Astrocyte (in vitro differentiated cells and primary cell): ENCODE measurements at places on chromosomes 5 and 9.

- no peak for DNase-seq
These were observed 1.1 kb downstream of the SSNA1 start for GRCh38 chr9:137189297-137190295.

GRCh38 chr9:26057050-26057449, 378.8 kb upstream of the TUSC1 start:
- no peak for DNase-seq

- no peak for DNase-seq
These were observed 4.1 kb downstream of the NOTCH1 start for GRCh38 chr9:136541709-136542108.

GRCh38 chr9:5499157-5499556, 11.2 kb upstream of the PDCD1LG2 start:
- no peak for DNase-seq

DNA sequence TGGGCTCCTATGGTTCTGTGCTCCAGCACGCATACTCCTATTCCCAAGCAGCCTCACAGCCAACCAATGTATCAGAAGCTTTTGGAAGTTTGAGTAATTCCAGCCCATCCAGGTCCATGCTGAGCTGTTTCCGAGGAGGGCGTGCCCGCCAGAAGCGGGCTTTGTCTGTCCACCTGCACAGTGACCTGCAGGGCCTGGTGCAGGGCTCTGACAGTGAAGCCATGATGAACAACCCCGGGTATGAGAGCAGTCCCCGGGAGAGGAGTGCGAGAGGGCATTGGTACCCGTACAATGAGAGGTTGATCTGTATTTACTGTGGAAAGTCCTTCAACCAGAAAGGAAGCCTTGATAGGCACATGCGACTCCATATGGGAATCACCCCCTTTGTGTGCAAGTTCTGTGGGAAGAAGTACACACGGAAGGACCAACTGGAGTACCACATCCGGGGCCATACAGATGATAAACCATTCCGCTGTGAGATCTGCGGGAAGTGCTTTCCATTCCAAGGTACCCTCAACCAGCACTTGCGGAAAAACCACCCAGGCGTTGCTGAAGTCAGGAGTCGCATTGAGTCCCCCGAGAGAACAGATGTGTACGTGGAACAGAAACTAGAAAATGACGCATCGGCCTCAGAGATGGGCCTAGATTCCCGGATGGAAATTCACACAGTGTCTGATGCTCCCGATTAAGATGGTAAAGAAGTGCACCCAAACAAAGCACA, 19.9 kb downstream of the ZBTB34 start:
- no peak for DNase-seq

GRCh38 chr5:110823571-110823970, 84.8 kb downstream of the SLC25A46 start:
- DNase-seq: no peak

GRCh38 chr5:179230061-179230461, 115.2 kb downstream of the ADAMTS2 start:
- DNase-seq: no peak

GRCh38 chr9:109245310-109245897, 75.5 kb downstream of the EPB41L4B start:
- DNase-seq: no peak

DNA sequence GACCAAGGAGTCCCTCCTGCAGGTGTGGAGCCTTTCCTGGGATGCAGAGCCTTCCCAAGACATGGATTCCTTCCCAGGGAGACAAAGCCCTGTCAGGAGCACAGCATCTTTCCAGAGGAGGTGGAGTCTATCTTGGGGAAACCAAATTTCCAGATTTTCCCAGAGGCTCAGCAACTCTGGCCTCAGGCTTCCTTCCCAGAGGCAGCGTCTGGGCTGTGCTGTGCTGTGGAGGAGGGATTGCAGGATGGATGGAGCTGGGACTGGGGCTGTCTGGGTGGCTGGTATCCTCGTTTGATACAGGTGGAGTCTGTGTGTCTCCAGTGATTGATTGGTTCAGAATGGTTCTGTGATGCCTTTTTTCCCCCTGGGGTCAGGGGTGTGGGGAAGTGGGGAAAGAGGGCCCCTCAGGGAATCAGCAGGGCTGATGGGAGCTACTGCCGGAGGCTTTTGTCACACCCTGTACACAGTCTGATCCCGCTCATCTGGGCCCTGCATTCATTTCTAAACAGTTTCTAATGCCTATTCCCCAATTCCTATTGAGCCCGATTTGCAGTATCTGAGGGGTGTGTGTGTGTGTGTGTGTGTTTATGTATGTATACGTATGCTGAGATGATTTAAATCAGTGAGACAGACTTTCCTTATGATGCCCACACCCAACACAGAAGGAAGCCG, 16.0 kb downstream of the OR13J1 start:
- no peak for DNase-seq

DNA sequence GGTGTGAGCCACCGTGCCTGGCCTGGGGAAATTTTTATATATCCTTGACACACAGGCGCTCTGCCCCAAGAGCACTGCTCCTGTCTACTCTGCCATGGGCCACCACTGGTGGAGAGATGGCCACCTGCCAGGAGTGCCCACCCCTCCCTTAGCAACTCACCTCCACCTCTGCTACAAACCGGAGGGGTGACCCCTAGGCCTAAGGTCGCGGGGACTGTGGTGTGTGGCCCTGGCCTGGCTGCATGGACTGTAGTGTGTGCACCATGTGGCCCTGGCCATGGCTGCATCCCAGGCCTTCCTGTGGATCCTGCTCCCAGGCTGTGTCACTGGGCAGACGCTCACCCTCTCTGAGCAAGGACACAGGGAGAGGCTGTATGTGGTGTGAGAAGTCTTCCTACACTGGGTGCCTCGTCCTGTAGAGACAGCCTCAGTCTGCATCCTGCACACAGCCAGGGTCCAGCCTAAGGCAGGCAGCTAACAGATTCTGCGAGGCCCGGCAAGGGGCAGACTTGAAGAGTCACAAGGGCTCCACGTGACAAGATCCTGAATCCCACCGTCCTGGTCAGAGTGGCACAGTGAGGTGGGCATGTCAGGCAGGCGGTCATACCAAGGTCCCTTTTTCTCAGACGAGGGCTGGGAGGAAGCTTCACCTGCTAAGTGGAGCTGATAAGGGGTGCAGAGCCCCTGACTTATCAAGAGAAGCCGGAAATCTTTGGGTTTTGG, 10.3 kb downstream of the NINJ1 start:
- no peak for DNase-seq

- DNase-seq: no peak
These were observed 54.5 kb downstream of the OXCT1 start for GRCh38 chr5:41815663-41816229.

- no peak for DNase-seq
These were observed 34.1 kb downstream of the CFAP77 start for GRCh38 chr9:132443951-132444607.

DNA sequence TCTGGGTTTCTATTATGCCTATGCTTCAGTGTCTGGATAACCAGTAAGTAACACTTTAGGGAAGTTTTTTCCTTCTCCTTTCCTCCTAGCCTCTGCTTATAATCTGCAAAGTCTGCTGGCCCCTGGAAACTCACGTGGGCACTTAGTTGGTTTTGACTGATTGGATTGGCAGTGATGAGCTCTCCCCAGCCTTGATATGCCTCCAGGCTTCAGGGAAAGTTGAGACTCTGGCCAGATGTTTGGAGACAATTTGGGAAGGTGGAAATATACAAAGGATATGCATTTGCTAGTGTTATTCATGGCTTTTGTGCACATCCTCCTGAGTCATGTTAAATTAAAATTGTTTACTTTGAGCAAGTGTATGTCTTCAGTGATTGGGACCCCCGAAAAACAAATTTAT, 160.2 kb upstream of the IL12B start:
- no peak for DNase-seq

GRCh38 chr5:140360681-140361479, 886 bp downstream of the SLC4A9 start:
- no peak for DNase-seq

DNA sequence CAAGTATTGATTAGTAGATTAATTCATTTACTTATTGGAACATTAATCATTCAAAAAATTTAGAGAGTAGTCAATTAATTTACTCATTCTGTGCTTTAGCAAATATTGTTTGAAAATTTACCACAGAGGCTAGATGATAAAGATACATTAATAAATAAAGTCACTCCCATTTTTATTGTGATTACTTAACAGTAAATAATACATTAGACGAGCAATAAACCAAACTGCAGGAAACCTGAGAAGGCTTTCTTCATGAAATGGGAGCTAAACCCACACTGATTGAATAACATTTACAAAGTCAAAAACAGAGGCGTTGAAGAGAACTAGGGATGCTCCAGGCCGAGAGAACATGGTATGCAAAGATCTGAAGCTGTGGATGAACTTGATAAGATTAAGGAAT, 38.8 kb upstream of the PRDM9 start:
- no peak for DNase-seq

GRCh38 chr5:68317646-68318045, 102.1 kb downstream of the PIK3R1 start:
- DNase-seq: no peak

- no peak for DNase-seq
These were observed 23.2 kb upstream of the PSAT1 start for GRCh38 chr9:78273761-78274160.

- DNase-seq: peak; percentile 39
These were observed 1.4 kb downstream of the DAB2 start for GRCh38 chr5:39423331-39423751.

DNA sequence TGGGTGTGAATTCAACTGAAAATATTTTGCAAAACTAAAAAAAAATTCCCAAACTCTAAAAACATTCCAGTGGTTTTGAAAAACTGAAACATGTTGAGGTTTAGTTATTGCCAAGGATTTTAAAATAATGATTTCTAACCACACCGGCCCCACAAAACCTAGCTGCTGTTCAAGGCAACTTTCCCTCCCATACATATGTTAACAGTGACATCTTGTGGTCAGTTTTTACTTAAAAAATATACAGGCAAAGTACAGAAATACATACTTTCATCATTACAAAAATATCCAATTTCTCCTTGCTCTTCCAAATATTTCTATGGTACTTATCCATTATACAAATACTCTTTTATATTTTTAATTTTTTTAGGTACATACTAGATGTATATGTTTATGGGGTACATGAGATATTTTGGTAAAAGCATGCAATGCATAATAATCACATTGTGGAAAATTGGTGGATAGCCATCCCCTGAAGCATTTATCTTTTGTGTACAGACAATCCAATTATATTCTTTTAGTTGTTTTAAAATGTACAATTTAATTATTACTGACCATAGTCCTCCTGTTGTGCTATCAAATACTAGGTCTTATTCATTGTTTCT, 34.4 kb upstream of the MRPS30 start:
- peak; percentile 46 for DNase-seq

- peak; percentile 27 for DNase-seq
These were observed 225.1 kb downstream of the ADGRV1 start for GRCh38 chr5:90783460-90784333.

GRCh38 chr9:124812441-124812876, 35.5 kb downstream of the OLFML2A start:
- peak; percentile 99 for DNase-seq

- DNase-seq: no peak
These were observed 284.9 kb upstream of the COX7C start for GRCh38 chr5:86332851-86333250.

DNA sequence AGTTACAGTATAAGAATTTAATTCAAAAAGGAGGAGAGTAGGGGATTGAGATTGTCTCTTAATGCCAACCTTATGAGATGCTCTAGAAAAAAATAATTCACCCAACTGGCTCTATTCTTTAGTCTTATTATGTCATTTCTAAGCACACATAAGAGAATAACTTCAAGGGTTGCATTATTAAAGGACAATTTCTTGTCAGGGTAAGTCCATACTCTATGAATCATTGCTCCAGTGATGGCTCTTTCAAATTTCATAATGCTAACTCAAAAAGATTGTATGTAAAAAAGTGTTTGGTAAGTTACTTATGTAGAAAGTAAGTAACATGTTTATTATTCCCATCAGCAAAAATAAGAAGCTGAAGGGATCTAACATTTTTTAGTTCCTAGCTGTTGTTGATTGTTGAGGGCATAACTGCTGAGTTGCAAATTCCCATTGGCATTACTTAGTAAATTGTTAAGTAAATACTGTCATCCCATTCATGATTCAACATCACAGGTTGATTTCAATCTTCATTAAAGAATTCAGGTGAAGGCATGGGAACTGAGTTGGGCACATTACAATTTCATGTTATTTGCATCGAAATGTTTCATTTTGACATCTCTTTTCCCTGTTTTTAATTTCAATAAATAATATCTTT, 28.6 kb downstream of the ALDH1A1 start:
- DNase-seq: no peak

GRCh38 chr9:122347348-122348287, 23.2 kb upstream of the PTGS1 start:
- DNase-seq: no peak

- DNase-seq: no peak
These were observed 24.7 kb downstream of the TPPP start for GRCh38 chr5:668283-668995.

DNA sequence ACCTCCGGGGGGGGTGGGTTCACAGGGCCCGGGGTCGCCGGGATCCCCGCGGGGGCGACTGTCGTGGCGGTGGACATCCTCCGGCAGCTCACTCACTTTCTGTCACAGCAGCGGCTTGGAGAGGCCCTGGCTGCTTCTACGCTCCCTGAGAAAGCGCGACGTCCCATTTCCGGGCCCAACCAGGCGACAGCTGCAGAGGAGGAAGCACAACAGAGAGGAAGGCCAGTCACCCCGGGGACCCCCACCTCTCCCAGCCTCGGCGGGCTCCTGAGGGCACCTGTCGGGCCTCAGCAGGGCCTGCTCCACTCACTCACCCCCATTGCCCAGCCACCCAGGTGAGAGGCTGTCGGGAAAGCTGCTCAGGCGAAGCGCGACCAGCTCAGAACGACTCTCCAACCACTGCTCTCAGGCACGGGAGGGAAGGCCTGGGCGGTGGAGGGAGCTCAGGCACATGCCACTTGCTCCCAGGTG, 14.4 kb downstream of the BRD3 start:
- no peak for DNase-seq

DNA sequence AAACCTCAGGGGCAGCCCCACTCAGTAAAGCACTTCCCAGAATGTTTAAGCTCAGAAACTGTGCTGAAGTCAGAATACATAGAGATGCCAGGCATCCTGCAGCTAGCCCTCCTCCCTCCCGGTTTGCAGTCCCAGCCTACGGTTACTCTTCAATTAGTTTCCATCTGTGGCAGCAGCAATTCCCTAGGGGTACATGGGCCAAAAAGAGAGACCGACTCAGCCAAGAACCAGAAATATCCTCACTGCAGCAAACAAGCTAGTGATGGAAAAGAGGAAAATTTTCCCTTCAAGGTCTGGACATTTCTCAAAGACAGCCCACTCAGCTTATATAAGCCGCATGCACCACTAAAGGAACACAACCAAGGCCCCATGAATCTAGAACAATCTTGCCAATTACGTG, 89.1 kb upstream of the PPP2R2B start:
- DNase-seq: no peak
